Body of pancreas (tissue), 4 donors: ENCODE measurements at places on chromosomes 2 and 18.

GRCh38 chr2:30914456-30914855, 107.2 kb upstream of the CAPN13 start:
- no peak for DNase-seq

GRCh38 chr2:173048897-173049661, 26.6 kb upstream of the MAP3K20 start:
- DNase-seq = peak; percentile 77

DNA sequence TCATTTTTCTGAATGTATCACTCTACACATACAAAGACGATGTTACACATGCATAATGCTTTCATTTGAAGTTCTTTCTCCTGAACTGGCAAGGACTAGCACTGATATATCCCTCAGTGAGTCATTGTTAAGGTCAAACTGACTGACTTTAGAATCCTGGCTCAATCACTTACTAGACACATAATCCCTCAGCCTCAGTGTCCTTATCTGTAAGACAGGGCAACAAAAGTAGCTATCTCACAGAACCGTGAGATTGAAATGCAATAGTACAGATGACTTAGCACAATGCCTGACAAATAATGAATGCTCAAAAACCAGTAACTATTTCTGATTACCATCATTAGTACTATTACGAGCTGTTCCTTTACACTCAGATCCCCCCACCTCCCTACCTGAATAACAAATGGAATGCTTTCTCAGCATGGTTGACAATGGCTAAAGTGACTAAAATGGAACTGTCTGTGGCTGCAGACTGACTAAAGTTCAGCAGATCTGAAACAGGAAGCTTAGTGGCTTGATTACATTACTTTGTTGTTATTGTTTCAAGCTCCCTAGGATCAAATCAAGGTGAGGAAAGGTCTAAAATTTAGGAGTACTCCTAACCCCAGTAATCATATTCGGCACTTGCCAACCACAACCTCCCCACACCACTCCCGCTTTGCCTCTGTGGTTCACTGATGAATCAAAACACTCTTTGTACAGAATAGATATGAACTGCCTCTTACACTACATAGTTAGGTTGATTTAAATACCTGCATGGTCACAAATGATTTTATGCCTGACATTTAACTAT, 35.8 kb upstream of the CACNB4 start:
- DNase-seq = no peak

- no peak for DNase-seq
These were observed 801.1 kb upstream of the RAB6C start for GRCh38 chr2:129178356-129178755.

DNA sequence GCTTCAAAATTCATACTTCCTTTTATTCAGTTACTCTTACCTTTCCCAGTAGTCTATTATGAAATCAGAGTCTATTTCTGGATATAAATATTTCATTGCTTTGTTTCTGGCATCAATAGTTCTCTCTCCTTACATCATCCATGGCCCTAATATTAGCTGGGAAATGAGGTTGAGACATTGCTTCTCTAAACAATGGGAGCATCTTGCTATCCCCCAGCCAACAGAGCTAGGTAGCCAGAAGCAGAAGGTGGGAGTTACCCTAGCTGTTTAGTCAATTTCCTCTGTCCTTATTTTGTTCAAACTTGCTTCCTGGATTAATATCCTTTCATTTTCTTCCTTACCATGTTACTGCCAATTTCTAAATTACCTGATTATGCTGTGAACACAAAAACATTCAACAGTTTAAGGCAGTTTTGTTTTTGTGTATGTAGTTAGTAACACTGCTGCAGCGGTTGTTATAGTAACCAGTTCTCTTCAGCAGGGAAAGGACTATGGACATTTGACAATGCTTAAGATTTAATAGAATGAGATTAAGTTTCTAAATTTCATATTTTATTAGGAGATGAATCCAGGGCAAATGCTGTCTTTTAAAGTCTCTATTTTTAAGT, 160.5 kb upstream of the KCNJ3 start:
- DNase-seq = no peak

DNA sequence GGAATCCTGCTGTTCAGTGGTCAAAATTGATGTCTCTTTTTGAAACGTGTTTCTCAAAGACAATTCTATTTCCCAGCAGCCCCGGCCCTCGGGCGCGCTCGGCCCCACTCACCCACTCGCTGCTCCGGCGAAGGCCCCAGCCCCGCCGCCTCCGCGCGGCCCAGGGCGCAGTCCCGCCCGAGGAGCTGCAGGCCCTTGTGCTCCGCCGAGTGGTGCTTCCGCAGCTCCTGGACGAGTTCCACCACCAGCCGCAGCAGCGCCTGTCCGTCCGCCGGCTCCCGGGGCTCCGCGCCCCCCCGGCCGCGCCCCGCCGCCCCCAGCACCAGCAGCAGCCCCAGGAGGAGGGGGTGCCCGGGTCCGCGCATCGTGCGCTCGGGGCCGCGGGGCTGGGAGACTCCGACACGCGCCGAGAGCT, 413 bp downstream of the ALKAL2 start:
- DNase-seq = peak; percentile 53

GRCh38 chr2:38682008-38682575, 16.2 kb downstream of the GALM start:
- no peak for DNase-seq

GRCh38 chr2:181174611-181175580, 194.5 kb downstream of the UBE2E3 start:
- DNase-seq = no peak

DNA sequence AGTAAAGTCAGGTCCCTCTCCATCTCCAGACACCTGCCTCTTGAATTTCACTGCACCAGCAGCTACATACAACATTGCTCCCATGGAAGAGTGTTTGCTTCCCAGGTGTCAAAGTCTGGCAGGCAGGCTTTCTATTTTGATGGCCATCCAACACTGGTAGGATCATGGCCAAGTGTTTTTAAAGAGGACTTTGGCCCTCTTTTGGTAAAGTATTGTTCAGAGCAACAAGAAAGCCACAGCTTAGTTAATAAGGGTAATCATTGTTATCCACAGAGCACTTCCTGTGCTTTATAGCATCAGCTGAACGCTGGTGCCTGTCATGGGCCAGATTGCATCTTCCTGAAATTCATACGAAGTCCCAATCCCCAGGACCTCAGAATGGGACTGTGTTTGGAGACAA, 133.2 kb downstream of the NCK2 start:
- no peak for DNase-seq

DNA sequence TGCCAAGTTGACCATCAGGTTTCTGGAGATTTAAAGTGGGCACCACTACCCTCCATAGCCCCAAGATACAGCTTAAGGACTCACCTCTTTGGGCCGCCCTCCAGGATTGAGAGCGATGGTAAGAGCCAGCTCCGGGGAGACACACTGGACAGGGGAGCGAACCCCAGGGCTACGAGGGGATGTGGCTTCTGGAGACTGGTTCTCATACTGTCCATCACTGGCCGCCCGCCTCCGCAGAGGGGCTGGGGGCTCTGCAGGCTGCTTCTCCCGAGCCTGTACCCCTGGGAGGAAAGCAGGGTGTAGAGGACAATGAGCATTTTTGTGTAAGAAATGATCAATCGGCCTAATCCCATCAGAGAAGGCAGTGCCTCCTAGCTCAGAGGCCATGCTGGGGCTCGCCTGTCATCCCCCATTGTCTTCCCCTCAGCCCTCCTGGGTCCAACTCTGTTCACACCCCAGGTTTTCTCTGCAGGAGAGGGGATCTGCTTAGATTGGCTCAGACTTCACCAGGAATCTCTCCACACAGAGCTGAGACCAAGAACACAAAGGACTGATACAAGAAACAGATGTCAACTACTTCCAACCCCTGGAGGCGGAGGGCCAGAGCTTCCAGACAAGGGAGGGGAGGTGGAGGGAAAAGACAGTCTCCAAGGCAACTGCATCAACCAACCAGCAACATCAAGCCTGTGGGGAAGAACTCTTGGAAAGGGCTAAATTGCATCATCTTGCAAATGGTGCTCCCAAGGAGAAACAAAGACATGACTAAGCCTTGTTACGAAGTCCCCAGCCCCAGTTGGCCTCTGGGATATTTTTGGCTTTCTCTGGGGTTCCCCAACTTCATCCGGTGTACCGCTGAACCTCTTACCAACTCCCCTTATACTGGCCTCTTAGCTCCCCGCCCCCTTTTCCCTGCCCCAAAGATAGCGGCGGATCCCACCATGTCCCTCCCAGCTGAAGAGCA, 166.6 kb downstream of the TNS1 start:
- DNase-seq = peak; percentile 64

GRCh38 chr18:29083545-29083944, 906.6 kb upstream of the CDH2 start:
- no peak for DNase-seq

GRCh38 chr18:63107171-63107845, 212.3 kb downstream of the BCL2 start:
- no peak for DNase-seq

DNA sequence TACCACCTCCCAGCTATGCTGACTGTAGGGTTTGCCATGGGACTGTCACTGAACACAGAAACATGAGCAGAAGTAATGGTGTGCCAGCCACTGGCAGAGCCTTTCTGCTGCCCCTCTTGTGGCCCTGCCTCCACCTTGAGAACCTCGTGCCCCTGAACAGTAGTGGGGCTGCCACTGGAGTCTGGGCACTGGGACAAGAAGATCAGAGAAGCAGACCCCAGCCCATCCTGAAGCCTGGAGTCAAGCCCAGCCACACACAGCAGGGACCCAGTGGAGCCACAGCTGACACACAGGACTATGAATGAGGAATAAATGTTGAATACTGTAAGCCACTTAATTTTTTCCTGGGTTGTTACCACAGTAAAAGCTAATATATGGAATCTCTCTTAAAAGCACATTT, 159.6 kb downstream of the NCKAP5 start:
- DNase-seq = no peak

DNA sequence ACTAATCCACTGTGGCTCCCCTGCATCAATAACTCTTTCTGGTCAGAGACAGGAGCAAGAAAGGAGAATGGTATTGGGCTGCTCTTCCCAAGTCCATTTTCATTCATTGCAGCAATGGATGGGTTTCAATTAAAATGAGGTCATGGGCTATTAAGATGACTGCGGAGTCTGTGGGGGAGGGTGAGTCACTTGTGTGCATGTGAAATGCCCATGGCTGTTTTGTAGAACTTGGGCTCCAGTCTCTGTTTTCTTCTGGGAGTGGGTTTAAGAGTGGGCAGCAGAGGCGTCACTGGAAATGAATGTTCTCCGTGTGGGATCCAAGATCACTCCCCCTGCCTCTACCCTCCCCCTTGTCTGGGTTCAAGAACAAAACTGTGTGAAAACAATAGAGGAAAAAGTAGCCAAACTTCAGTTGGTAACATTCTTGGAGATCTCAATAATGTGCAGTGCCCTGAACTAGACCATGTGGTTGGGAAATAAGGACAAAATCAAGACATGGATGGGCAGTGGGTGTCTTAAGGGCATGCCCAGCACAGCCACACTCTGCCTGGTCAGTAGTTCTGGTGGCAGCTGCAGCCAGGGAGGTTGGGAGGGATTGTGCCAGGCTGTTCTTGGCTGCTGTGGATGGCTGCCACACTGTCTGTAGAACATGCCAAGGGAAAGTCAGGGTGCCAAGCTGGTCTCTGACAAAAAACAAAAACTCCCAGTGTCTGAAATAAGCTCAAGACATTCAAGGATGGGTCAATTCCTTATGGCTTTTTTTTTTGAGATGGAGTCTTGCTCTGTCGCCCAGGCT, 68.2 kb upstream of the CXCR4 start:
- no peak for DNase-seq

GRCh38 chr18:55002261-55002660, 43.0 kb upstream of the CCDC68 start:
- DNase-seq = no peak

DNA sequence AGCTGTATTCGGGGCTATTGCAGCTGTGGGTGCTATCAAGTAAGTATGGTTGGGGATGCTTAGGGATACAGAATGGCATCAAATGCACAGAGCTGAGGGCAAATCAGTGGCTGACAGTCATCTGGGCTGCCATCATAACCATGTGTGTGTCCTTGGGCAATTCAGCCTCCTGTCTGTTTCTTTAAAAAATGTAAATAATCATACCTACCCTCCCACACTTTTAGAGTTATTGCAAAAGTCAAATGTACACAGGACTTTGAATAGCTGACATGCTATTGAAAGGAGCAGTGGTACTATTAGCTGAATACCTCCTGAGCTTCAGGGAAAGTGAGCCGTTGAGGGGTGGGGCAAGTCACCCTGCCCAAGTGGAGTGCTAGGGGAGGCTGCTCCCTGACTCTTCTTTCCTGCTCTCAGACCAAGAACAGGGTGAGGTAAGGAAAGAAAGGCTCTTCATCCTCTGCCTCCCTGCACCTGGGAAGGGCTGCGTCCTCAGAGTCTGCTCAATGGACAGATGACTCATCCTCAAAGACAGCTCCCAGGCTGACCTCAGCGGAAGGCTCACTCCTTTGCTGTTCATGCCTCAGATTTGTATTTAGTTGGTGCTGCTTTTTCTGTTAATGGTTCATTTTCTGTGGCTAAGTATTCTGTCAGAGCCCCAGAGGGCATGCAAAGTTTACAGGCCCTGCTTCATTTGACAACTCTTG, 54.9 kb upstream of the BZW1 start:
- DNase-seq = no peak

DNA sequence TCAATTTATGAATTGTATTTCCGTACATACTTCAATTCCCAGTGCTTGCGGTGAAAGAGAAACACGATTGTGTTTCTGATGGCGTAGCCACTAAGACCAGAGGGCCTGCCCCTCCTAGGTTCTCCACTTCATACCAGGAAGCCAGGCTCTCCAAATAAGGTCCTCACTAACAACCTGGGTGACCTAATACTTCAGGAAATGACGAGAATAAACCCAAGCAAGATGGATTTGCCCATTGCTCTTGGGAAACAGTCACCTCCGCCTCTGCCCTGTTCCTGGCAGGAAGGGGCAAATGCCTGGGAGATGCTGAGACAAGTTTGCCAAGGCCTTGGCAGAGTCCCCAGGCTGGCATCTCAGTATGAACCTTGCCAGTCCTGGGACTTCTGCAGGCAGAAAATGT, 41.8 kb downstream of the TTC32 start:
- DNase-seq = no peak

GRCh38 chr2:85170938-85171475, 37.8 kb downstream of the TCF7L1 start:
- no peak for DNase-seq

- DNase-seq = no peak
These were observed 125.9 kb downstream of the PLA2R1 start for GRCh38 chr2:159936471-159936870.

- DNase-seq = no peak
These were observed 363.3 kb downstream of the ZNF516 start for GRCh38 chr18:76131738-76132137.

- DNase-seq = no peak
These were observed 429.1 kb downstream of the NRXN1 start for GRCh38 chr2:50602636-50603327.

DNA sequence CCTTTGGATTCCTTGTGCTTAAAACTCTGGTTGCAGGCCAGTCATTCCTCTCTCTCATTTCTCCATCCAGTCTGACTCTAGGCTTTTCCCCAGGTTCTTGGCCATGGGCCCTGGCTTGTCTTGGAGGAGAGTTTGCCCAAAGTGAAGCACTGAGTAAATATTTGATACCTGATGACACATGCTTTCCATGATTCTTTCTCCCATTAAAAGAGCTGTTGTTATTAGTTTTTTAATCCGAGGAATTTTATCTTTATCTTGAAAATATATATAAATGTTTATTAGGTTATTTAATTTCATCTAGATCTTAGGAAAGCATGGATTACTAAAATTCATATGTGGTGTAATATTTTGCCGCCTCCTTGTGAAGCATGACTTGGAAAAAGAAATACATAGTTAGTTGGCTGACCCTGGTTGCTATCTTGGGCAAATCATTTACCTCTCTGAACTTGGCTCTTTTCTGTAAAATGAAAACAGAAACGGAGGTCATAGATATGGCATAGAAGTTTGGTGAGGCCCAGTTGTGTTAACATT, 650.1 kb downstream of the SLC4A3 start:
- DNase-seq = peak; percentile 78
